ENCODE measurements at places on chromosomes 3 and 15.
A peak's percentile ranks its signal among the peaks of the same experiment; 100 is the strongest.

- no peak for DNase-seq
Measured at GRCh38 chr3:29346828-29347227, 66.0 kb downstream of the RBMS3 start.

GRCh38 chr3:140762746-140763145 is 84.9 kb downstream of the TRIM42 start:
- no peak for DNase-seq

DNA sequence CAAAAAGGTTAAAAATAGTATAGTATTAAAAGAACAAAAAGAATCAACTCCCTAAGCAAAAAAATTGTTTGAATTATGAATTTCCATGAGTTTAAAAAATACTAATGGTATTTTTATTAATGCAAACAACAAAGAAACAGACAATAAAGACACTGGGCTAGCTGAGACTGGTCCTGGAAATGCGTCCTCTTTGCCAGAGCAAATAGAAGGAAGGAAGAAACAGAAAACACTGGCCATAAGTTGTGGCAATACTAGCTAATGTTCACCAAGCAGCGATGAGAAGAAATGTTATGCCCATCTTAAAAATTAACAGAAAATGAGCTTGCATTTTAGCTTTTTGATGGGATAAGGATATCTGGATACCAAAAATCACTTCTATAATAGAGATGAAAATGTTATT is 88.6 kb downstream of the TBL1XR1 start:
- no peak for DNase-seq

- DNase-seq = no peak
Measured at GRCh38 chr3:31755926-31756658, 223.4 kb downstream of the STT3B start.

GRCh38 chr3:74370342-74370741 is 244.1 kb downstream of the CNTN3 start:
- no peak for DNase-seq

- DNase-seq = peak; percentile 83
Measured at GRCh38 chr15:96345560-96346399, 15.3 kb downstream of the NR2F2 start.

GRCh38 chr15:92383519-92384324 is 10.0 kb upstream of the ST8SIA2 start:
- DNase-seq = peak; percentile 70

- no peak for DNase-seq
Measured at GRCh38 chr3:154718053-154718452, 288.1 kb upstream of the GPR149 start.
